ENCODE measurements at places on chromosomes 2 and 18.

DNA sequence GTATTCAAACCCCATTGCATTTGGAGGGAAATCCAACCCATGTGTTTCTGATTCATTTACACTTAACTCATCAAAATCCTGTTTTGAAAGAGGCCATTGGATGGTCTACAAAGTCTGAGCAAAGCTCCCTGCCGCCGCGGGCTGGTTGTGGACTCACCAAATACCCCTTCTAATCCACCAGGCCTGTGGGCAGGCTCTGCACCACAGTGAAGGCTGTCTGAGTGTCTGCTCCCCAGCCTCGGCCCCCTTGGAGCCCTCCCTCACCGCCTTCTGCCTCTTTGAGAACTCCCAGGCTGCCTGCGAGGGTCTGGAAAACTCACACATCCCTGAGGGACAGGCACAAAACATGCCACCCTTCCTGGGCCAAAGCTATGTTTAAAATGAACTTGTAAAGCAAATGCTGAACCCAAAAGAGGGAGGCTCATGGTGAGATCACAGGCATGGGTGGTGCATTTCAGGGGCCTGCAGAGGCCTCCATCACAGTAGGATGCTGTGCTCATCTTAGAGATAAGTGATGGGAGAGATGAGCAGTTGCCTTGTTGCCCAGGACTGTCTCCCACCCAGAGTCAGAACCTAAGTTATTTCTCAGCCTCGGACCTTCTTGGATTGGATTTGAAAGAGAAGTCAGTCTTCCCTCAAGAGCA is 225.0 kb downstream of the CYP26B1 start:
- DNase-seq: no peak

DNA sequence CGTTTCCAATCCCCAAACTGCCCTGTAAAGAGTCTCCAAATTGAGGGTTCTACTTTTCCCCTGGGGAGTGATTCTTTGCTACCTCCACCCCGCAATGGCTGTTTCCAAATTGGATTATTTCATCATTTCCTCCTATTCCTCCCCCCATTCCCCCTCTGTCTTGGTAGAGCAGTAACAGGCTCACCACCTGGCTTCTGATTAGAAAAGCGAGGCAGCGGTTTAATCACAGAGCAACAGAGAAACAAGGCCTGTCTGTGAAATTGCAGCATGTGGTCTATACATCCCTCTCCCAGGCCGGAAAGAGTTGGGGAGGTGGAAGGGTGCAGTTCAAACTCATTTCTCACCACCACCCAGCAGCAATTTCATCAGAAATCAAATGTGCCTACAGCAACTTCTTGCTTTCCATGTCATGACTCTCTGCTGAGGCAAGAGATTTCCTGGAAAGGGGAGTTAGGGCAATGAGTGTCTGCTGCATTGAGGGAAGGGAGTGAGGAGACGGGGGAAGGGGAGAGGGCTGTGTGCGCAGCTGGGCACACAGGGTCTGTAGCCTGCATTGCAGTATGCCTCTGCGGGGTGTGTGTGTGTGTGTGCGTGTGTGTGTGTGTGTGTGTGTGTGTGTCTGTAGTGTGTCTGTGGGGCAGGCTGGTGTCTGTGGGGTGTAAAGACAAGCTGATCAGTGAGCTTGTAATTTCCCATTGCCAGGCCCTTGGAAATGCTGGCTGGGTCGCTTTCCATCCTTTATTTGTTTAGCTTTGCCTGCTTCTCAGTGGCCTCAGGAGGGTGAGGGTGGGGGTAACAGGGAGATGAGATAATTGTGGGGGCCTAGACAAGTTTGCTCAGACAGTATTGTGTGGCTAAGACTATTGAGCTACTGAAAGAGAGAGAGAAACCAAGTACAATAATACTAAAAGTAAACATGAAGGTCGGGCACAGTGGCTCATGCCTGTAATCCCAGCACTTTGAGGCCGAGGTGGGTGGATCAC is 13.5 kb upstream of the IGFBP2 start:
- DNase-seq: no peak

- no peak for DNase-seq
These were observed 341.3 kb upstream of the DCC start for GRCh38 chr18:51998711-51999110.

DNA sequence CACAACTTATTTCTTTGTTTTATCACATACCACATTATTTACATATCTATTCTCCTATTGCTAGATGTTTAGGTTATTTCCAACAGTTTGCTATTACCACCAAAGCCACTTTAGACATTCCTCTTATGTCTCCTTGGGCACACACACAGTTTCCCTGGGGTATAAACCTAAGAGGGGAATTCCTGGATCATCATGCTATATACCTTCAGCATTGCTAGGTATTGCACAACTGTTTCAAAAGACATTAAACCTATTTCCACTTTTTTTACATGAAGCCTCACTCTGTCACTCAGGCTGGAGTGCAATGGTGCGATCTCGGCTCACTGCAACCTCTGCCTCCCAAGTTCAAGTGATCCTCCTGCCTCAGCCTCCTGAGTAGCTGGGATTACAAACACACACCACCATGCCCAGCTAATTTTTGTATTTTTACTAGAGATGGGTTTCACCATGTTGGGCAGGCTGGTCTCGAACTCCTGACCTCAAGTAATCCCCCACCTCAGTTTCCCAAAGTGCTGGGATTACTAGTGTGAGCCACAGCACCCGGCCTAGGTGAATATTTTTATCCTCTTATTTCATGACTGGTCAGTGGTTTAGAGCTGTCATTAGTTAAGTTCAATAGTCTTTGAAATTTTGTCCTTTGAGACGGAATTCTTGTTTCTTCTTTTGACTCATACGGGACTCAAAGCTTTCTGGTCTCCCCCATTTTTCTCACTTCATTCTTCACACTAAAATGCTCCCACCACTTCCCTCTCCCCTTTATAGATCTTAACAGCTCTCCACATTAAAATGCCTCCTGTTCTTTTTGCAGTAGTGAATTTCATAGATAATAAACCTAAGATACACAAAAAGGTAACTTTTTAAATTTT is 30.3 kb downstream of the SULT1C4 start:
- no peak for DNase-seq

GRCh38 chr2:181751266-181752030 is 71.1 kb upstream of the NEUROD1 start:
- DNase-seq: no peak

DNA sequence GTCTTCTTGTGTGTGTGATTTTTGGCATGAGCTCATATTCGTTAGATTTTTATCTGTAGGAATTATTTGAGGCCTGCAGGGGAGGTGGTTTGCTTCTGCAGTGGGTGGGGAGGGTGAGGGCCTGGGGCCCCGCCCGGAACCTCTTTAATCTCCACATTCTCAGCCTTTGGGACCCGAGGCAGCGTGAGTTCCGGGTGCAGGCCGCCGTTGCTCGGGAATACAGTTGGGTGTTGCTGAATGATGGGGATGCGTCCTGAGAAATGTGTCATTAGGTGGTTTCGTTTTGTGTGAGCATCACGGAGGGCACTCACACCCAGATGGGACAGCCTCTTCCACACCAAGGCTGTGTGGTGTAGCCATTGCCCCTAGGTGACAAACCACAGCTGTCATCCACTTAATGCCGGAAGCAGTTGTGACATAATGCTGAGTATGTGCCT is 13.7 kb upstream of the GAL3ST2 start:
- DNase-seq: no peak

DNA sequence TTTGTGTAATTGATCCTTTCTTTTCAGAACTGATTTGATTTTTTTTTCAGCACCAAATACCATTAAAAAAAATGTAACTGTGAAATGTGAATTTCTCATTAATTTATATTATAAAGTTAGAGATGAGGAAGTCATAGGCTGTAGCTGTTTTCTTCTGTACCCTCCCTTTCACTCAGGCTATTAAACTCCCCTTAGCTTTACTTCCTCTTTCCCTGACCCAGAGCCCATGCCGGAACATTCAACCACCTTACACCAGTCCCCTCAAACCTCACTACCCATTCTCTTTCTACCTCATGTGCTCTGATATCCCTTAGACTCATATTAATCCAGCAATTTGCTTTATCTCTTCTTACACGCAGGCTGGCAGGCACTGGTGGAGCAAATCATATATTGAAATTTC is 12.4 kb downstream of the GALNT5 start:
- DNase-seq: no peak

DNA sequence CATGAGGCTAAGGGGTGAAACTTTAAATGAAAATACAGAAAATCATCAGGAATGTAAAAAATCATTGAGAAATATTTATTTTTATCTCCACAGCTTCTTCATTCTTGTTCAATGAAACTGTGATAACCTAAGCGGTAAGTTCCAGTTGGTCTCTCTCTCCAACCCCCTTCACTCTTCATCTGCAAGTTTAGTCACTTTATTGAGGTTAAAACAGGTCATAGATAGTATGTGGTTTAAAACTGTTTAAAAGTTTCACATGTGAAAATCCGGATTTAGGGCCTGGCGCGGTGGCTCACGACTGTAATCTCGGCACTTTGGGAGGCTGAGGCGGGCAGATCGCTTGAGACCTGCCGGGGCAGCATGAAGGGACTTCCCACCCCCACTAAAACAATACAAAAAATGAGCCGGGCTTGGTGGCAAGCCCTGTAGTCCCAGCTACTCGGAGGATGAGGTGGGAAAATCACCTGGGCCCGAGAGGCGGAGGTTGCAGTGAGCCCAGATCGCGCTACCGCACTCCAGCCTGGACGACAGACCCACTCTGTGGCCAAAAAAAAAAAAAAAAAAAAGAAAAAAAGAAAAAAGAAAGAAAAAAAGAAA is 1.6 kb upstream of the PHLPP1 start:
- no peak for DNase-seq

- no peak for DNase-seq
These were observed 140.8 kb downstream of the MEIS1 start for GRCh38 chr2:66575625-66576310.

DNA sequence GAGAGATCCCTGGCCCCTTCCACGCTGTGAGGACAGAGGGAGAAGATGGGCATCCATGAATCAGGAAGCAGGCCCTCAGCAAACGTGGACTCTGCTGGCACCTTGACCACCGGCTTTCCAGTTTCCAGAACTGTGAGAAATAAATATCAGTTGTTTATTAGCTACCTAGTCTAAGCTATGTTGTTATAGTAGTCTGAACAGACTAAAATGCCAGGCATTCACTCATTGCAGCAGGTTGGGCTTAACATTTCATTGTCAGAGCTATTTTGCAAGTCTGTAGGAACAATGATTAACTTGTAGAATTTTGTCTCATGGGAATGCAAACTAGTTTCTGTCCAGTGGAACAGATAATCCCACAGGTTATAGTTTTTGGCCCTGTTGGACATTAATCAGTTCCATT is 24.8 kb upstream of the TBC1D8 start:
- no peak for DNase-seq

- DNase-seq: no peak
These were observed 18.6 kb downstream of the THNSL2 start for GRCh38 chr2:88188748-88189147.

DNA sequence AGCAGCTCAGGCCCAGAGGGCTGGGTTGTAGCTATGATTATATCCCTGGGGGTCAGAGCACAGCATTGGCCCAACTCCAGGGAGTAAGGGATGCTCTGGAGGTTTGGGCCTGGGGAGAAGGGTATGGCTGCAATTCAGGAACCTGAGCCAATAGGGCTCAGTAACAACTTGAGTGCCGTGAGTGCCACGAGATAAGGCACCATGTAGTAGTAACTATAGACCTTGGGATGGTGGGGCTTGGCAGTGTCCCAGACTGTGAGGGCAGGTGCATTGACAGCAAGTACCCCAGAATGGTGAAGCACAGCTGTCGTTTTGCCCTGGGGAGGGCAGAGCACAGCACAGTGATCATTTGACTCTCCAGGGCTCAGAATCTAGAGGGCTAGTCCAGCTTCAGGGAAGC is 45.1 kb upstream of the ZNF396 start:
- no peak for DNase-seq

DNA sequence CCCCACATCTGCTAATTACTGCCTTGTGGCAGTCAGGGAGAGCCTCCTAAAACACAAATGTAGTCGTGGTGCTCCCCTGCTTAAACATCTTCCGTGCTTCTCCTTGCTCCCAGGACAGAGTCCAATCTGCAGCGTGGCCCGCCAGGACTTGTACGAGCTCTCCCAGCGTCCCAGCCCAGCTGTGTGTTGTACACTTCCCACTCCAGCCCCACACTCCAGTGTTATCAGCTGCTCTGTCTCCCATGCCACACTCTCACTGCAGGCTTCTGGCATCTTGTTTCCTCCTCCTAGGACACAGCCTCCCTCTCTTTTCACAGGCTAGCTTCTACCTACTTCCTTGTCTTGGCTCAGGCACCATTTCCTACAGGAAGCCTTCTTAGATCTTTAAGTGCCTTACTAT is 199.4 kb downstream of the ALPK2 start:
- DNase-seq: no peak

DNA sequence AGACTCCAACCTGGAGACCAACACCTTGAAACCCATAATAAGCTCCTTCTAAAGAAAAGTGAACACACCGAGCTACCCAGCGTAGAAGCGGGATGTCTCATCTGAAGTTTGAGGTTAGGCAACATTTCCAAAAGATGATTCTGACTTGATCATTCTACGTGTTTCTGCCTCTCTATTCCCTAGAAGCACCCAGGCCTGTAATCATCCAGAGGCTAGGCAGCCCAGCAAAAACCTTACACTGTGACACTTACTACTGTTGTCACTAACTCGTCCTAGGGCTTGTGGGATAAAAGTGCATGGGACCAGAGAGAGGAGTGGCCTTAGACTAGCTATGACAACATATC is 1.4 kb downstream of the ZBTB14 start:
- DNase-seq: no peak

GRCh38 chr2:239249048-239249447 is 151.8 kb downstream of the HDAC4 start:
- DNase-seq: no peak

- no peak for DNase-seq
These were observed 162.3 kb upstream of the CCDC68 start for GRCh38 chr18:55121397-55122170.

DNA sequence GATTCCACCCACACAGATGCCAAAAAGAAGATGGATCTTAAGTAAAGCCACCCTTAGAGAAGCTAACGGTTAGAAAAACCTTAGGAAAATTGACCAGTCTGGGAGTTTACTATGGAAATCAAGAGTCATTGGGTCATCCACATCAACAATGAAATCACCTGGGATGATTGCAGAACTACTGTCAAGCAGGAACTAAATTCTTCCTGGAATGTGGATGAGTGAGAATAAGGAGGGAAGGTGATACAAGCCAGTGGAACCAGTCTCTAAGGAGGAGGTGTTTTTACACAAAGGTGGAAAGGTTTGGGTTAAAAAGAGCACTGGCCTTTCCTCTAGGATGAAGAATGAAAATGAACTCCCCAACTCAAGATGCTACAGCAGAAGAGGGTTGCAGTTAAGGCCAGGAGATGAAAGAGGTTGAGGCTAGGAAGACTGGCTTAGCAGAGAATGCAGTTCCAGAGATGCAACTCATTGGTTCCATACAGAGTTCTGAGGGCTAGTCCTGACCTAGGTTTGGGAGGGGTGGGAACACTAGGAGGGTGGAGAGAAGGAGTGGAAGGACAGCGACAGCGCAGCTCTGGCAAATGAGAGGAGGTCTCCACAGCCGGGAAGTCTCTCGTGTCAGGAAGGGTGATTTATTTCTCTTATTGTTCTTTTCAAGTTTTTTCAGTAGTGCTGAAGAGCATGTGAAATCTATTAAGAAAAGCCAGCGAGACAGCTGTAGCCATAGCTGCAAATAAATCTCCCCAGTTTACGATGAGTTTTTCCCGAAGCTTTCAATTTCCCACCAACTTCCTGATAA is 27.7 kb upstream of the KDM3A start:
- DNase-seq: no peak

GRCh38 chr2:72988726-72989273 is 71.5 kb downstream of the EMX1 start:
- no peak for DNase-seq

Measured in activated T-helper 1 cell treated with anti-CD3 and anti-CD28 coated beads, Interleukin-2, amount 50 U/mL, for 16 hours (primary cell).